Cortex of kidney (tissue), 1 donor: ENCODE measurements at places on chromosomes 3 and 15.

DNA sequence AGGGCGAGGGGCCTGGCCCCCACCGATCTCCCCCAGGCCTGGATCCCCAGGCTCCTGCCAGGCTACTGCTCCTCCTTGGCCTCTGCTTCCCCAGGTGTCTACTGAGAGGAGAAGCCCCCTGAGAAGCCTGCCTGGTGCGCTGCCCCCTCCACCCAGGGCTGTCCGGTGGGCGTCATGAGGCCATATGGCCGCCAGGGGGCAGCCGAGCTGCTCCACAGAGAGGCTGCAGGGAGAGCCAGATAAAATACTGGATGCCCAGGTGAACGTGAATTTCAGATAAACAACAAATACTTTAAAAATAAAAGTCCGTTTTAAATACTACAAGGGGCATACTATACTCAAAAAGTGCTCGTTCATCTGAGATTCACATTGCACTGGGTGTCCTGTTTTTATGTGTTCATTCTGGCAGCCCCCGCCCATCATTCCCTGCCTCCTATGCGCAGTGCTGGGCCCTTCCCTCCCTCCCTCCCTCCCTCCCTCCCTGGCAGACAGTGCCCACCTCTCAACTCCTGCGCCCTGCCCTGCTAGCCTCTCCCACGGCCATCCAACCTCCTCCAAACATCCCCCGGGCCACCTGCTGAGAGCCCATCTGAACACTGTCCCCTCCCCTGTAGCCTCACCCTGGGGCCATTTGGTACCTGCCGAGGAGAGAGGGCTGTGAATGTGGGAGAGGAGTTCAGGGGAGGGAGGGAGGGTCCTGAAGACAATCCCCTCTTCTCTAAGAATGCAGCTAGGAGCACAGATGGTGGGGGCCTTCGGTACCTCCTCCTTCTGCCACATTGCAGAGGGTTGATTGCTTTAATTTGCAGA is 29.6 kb downstream of the PSTPIP1 start:
- no peak for DNase-seq

GRCh38 chr3:127740136-127740915 is 67.6 kb downstream of the ABTB1 start:
- no peak for DNase-seq

DNA sequence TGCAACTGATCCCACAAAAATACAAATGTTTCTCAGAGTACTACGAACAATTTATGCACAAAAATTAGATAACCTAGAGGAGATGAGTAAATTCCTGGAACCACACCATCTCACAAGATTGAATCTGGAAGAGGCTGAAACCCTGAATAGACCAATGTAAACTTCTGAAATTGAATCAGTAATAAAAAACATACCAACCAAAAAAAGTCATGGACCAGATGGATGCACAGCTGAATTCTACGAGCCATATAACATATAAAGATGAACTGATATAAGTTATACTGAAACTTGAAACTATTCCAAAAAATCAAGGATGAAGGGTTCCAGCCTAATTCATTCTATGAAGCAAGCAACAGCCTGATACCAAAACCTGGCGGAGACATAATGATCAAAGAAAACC is 336.3 kb downstream of the PYDC2 start:
- DNase-seq: no peak

DNA sequence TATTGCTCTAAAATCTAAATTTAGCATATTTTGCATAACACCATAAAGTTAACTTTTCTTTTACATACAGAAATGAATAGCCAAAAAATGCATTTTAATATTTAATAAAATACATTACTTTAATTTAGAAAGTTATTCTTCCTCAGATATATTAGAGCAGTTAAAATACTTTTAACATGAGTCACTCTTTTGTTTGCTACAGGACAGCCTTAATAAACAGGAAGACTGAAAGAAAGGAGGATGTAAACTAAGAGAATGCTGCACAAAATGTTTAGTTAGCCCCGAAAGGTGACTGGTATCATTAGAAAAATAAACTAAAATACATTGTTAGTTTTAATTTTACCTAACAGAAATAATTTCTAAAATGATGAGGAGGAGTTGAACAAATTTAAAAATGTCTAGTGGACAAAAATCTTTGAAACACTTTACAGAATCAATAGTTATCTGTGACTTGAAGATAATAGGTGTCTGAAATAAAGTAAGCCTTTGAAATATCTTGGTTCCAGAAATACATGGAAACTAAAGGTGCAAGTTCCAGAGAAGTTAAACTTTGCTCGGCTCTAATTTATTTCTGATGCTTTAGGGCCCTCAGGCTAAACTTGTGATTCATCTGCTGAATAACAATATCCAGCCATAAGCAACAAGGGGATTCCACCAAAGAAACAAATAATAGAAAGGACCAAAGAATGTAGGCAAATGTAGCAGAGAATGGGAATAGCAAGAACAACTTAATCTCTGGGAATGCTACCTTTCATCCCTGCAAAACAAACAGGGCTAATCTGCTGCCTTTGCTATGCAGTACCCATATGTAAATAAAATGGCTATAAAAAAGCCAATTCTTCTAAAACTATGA is 138.3 kb upstream of the UBP1 start:
- no peak for DNase-seq

GRCh38 chr15:74307827-74308811 is 59.3 kb downstream of the CYP11A1 start:
- no peak for DNase-seq

DNA sequence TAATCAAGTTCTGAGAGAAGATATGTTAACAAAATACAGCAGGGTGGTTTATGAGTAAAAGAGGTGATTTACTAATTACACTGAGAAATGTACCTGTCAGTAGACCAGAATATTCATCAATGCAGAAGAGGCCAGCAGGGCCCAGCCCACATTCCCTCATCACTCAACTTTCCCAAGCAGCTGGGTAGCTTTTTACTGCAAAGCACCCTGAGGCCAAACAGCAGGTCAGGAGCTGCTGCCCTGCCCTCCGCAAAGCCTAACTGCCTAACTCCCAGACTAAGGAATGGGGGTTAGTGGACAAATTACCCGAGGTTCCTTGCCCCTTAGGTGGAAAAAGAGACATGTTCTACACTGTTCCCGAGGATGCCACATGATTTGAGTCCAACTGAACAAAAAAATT is 108.2 kb downstream of the TBL1XR1 start:
- DNase-seq: no peak

DNA sequence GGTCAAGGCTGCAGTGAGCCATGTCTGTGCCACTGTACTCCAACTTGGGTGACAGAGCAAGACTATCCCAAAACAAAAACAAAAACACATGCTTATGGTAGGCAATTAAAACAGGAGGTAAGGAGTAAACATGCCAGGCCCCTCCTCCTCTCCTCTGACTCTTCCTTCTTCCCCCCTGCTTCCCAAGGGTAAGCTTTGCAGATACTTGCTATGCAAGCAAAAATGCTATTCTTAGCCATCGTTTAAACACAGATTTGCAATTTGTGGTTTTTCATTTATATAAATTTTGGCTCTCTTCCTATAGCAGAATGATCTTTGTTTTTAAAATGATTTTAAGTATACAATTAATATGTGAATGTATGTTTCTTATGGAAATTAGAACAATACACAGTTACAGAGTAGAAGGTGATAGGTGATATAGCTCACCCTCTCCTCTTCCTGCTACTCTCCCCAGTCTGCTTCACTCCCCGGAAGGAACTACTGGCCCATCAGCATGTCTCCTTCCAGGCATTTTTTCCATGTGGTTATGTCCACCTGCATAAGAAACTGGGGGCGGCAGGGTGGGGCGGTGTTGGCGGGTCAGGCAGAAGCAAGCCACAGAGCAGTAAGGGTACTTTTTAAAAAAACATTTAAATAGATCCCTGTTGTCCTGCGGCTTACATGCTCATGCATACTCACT is 42.1 kb downstream of the IGF1R start:
- no peak for DNase-seq

GRCh38 chr3:94076055-94076454 is 13.2 kb downstream of the NSUN3 start:
- no peak for DNase-seq

- no peak for DNase-seq
Measured at GRCh38 chr3:122488262-122488973, 26.3 kb downstream of the KPNA1 start.

DNA sequence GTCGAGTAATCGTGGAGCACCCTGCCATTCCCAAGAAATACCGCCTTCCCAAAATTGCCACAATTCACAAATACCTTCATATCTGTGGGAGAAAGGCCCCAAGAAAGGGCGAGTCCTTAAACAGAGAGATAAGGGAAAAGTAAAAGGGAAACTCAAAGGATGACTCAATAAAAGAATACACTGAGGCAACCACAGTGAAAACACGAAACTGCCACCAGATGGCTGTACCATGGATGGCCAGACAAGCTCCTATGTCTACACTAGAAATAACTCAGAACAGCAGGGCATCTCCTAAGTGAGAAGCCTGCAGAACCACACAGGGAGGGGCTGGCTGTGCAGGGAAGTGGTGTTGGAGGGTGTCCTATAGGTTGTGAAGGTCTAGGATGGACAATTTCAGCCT is 25.0 kb downstream of the SRGAP3 start:
- no peak for DNase-seq

DNA sequence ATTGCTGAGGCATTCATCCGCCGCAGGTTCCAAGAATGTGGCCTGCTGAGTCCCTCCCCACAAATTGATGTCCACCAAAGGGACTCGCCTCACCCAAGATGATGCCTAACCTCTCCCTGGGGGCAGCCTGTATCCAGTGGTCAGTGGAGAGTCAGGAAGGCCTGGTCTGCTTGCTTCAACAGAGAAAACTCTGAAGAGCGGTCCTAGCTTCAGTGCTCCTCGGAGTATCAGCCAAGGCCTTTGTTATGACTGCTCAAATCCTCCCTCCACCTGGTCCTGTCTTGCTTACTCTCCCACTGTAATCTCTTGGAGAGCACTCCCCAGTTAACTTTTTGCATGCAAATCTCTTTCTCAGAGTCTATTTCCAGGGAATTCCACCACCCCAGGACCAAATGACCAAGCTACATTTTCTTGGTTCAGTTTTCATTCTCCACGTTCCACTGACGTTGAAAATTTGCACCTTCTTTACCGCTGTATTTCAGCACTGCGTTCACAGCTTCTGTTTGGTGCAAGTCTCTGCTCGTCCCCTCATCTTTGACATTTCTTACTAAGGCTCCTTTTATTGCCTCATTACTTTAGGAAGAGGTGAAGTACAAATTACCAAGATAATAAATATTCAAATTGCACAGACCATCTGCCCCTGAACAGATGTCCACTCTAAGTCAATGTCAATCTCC is 22.3 kb downstream of the CMTM7 start:
- no peak for DNase-seq

GRCh38 chr3:170572665-170573253 is 13.1 kb downstream of the SLC7A14 start:
- DNase-seq: no peak

DNA sequence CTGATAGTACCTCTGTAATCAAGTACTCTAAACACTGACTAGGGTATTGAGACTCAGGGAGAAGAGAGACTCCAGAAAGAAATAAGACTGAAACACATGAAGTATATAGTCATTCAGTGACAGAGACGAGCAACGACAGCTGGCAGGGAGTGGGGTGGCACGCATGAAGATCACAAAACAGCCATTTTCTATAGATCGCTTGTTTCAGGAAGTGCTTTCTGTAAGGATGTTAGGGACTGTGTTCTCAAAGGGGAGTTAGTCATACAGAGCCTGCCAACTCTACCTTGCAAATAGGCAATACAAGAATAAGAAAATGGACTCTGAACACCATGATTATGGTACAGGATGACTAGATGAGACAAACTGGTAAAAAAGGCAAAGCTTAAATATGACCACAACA is 139.5 kb downstream of the TBL1XR1 start:
- no peak for DNase-seq
